ENCODE measurements at places on chromosomes 6 and 20.

DNA sequence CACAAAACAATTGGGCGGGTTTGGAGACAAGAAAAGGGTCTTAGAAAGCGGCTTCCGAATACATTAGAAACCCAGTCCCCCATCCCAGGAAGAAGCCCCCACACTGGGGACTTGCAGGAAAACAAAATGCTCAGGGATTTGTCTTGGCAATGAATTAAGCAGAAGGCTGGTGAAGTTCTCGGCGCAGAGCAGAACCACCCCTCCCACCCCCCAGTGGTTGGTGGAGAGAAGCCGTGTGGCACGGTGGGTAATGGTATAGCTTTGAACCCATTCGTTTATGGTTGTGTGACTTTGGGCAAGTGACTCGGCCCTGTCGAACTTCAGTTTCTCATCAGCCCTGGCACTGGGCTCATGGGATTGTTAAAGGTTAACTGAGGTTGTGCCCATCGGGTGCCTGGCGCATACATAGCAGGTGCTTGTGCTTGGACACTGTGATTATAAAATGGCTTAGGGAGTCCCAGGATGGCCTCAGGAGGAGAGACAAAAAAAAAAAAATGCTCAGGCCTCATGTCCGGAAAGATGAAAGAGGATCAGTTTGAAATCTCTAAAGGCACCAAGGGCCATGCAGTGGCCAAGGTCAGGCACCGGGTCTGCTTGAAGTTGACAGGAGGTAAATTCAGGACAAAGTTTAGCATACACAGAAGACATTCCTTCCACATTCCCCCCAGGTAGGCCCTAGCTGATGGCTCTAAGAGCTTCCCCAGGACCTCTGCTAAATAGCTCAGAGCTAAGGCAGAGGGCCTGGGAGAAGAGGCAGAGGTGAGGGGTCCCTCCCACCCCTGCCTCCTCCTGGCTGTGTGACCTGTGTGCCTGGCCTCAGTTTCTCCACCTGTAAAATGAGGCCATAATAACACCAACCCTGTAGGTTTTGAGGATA is 120.1 kb upstream of the PTPN1 start:
- DNase-seq = no peak

GRCh38 chr20:2299301-2299700 is 3.5 kb downstream of the TGM3 start:
- no peak for DNase-seq

GRCh38 chr6:149429427-149430360 is 29.6 kb downstream of the SUMO4 start:
- DNase-seq = no peak

DNA sequence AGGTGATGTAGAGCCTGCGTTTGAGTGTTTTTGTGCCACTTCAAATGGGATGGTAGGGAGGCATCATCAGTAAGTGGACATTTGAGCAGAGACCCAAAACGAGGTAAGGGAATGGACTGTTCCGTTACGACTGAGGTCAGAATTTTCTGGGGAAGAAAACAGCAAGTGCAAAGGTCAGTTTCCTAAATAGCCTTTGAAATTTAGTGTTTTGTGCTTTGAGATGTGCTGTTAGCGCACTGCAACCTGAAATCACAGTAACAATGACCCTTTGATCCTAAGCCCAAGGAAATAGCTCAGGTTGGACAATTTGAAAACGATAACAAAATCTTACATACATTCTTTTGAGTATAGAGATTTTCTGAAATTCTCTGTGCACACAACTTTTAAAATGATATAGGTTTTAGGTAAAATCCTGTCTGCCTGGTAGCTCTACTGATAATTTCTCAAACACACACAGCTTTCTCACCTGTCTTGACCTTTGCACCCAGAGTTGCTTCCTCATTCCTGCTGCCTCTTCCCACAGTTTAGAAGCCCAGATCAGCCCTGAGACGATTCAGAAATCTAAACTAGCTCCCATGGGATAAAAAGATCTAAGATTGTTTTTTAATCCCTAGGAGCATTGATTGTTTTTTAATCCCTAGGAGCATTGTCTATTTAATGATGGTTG is 22.1 kb downstream of the DCBLD1 start:
- no peak for DNase-seq

DNA sequence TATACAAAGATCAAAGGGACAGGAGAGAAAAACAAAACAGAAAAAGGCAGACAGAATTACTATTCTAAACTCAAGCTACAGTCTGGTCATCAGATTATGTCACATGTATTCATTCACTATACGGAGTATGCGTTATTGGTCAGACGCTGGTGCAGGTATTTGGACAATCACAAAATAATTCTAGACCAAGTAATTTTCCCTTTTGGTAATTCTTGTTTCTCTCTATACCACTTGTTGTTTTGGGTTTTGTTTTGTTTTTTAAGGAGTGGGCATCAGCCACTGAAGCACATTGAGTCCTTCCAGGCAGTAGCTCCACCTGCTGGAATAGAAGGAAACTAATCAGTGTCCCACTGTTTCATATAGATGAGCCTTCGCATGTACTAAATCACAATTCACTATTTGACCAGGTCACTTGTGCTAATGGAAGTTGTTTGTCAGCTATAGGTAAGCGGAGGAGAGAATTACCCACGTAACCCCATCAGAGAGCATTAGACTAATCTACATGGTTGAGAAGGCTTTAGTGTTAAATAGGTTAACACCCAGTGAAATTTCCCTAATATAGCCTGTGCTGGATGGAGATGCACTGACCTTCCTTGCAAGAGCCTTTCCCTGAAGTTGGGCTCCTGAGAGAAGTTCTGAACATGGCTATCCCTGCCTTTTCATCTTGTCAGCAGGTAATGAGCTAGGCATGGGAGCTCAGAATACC is 77.9 kb downstream of the TNFAIP3 start:
- no peak for DNase-seq

DNA sequence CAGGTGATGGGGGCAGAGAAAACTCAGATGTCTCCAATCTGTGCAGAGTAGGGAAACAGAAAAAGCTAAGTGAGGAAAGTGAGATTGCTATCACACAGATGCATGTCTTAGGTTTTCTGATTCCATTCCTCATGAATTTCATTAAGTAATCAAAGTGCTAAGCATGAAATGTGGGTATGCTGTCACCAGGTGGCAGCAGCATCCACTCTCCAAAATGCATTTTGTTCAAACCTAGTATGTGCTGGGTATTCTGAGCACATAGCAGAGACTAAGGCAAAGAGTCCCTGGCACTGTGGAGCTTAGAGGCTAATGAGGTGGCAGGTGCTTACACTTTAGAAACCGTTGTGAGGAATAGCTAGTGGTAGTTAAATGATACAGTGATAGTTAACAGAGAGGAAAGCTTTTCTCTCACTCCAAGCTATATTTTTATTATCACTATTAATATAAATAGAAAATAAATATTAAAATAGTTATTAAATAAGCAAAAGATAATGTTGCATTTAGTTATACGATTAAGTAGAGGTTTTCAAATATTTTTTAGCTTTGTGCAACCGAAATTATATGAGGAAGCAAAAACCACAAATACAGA is 179.5 kb downstream of the CDH26 start:
- DNase-seq = no peak

DNA sequence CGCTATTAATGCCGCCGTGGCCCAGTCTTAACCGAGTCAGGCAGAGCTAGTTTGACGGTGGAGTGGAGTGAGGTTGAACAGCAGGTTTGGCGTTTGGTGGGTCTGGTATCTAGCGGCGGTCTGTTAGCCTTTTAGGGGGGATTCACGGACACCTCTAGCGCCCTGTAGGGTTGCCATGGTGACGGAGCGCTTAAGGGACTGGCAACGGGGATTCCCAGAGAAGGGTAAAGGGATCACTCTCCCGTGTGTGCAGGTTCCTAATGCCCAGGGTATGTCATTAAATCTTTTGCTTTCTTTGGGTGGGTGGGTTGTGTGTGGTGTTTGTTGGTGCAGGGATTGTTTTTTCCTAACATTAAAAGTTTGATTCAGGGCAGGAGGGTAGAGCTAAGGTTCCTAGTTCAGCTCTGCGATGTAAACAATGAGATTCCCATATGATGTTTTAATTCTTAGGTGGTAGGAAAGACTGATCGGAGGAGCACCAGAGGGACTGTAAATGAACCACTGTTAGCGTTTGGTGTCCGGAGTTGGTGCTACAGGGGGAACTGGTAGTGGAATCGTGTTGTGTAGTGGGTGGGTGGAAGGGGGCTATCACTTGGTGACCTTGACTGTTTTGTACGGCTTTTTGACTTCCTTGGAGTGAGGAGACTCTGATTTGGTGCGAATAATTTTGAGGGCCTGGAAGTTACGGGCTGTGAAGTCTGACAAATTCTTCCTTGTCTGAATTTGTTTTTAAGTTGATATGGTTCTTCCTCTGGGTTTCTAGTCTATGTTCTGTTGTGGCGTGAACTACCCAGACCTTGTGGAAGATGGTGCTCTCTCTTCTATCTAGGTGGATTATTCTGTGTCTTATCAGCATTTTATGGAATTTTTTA is 5.0 kb downstream of the BRD2 start:
- DNase-seq = no peak

DNA sequence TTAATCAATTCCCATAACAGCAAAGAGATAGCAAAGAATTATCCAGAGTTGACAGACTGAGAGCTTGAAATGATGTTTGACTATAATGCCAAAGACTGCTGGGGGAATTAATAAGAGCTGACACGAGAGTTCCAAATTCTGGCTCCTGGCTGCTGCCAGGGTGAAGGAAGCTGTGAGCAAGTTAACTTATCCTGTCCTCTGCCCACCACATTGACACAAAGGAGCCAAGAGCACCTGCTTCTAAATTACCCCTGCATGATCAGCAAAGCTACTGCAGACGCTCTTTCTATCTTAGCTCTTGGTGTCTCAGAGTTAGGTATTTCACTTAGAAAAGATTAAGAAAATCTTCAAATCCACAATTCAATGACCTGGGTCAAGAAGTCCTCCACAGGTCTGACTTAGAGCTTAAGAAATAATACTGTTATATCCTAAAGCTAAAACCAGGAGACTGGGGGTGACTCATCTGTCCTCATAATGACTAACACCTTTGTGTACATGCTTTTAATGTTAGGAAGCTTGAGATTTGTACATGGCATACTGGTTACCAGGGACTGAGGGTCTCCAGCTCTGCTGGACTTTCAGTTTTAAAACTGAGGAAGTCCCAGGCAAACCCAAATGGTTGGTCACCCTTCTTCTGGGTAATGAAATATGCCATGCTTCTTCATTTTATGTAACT is 13.2 kb upstream of the FRK start:
- DNase-seq = no peak

- DNase-seq = no peak
These were observed 139.4 kb downstream of the HS3ST5 start for GRCh38 chr6:114203460-114203859.

GRCh38 chr6:135692426-135692825 is 159.1 kb upstream of the PDE7B start:
- no peak for DNase-seq

- DNase-seq = no peak
These were observed 17.1 kb downstream of the GFRA4 start for GRCh38 chr20:3646067-3646440.

GRCh38 chr20:5492937-5493336 is 176.2 kb upstream of the PROKR2 start:
- no peak for DNase-seq

- no peak for DNase-seq
These were observed 29.5 kb downstream of the ROS1 start for GRCh38 chr6:117396228-117396627.

DNA sequence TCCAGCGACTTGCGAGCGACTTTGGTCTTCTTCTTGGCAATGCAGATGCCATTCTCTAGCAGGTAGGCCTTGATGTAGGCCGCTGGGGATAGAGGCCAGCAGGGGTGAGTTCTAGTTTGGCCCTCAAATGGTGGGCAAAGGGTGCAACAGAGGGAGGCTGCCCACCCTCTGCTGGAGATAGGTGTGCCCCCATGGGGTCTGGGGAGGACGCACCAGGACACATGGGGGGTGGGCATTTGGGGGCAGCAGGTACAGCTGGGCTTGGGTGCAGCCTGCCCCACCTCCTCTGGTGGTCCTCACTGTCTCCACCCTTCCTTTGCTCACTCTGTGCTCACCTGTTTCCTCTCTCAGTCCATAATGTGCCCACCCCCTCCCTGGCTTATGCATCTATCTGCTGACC is 11.3 kb downstream of the KCNK15 start:
- no peak for DNase-seq

DNA sequence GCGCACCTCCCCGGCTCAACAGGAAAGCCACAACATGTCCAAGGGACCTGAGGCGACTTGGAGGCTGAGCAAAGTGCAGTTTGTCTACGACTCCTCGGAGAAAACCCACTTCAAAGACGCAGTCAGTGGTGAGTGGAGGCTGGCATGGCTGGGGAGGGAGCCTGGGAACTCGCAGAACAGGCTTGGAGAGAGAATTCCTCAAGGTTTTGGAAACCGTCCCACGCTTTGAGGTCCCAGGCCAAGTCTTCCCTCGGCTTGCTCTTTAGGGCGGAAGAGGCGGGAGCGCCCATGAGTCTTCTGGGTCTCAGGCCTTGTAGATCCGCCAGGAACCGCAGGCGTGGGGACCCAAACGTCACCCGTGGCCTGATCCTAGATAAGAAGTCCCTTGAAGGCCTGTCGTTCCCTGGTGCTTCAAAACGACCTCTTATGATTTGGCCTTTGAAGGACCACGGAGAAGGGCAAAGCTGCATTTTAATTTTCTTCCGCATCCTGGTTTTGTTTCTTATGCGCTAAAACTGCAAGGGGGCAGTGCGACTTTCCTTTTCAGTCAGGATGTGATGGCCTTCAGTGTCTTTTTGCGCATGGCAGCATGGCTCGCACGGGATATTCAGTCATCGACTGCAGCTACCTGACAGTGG is 2.0 kb downstream of the LAMP5 start:
- DNase-seq = no peak

- no peak for DNase-seq
These were observed 383.5 kb downstream of the FRK start for GRCh38 chr6:115677198-115677597.

GRCh38 chr6:1624851-1625781 is 15.4 kb downstream of the FOXC1 start:
- DNase-seq = no peak

GRCh38 chr6:154706389-154706788 is 26.8 kb upstream of the SCAF8 start:
- no peak for DNase-seq

DNA sequence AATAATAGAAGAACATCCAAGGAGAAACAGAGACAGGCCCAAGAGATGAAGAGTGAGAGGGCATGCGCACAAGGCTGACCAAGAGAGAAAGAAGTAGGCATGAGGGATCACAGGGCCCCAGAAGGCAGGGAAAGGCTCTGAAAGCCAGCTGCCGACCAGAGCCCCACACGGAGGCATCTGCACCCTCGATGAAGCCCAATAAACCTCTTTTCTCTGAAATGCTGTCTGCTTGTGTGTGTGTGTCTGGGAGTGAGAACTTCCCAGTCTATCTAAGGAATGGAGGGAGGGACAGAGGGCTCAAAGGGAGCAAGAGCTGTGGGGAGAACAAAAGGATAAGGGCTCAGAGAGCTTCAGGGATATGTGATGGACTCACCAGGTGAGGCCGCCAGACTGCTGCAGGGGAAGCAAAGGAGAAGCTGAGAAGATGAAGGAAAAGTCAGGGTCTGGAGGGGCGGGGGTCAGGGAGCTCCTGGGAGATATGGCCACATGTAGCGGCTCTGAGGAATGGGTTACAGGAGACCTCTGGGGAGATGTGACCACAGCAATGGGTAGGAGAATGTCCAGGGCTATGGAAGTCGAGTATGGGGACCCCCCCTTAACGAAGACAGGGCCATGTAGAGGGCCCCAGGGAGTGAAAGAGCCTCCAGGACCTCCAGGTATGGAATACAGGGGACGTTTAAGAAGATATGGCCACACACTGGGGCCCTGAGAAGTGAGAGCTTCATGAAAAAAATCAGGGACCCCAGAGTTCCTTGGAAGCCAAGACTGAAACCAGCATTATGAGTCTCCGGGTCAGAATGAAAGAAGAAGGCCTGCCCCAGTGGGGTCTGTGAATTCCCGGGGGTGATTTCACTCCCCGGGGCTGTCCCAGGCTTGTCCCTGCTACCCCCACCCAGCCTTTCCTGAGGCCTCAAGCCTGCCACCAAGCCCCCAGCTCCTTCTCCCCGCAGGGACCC is 981 bp upstream of the TNF start:
- no peak for DNase-seq
